ENCODE measurements at places on chromosomes 12 and 14. TPM values are rescaled to one million over a fixed set of nuclear protein-coding genes. Genes with fewer than 3 reads are reported as not detected.

The TAS2R7 gene
- not detected for total RNA-seq

The OTX2 gene
- total RNA-seq, result not detected

The CMA1 gene
- total RNA-seq, result not detected

The GNPNAT1 gene
- 26.8 TPM for total RNA-seq

The ACRBP gene
- 1.5 TPM for total RNA-seq

The PDE3A gene
- 7.7 TPM for total RNA-seq

The C1S gene
- total RNA-seq, result 554 TPM

The C14orf132 gene
- 60.1 TPM for total RNA-seq

The RASSF9 gene
- total RNA-seq, result 10.0 TPM

The KERA gene
- 1.3 TPM for total RNA-seq

The HOMEZ gene
- 6.6 TPM for total RNA-seq

The AKAP3 gene
- 1.6 TPM for total RNA-seq

The FAM90A1 gene
- not detected for total RNA-seq

The TCHP gene
- total RNA-seq, result 14.3 TPM

The MYBPC1 gene
- total RNA-seq, result 0.14 TPM

The FGD6 gene
- total RNA-seq, result 25.3 TPM

The ARHGDIB gene
- 175 TPM for total RNA-seq

The SLCO1A2 gene
- total RNA-seq, result not detected

The YARS2 gene
- 14.3 TPM for total RNA-seq

The PCNX1 gene
- 34.6 TPM for total RNA-seq
